Omental fat pad (tissue), 4 donors: ENCODE measurements at places on chromosomes 1 and 21. TPM values are rescaled to one million over a fixed set of nuclear protein-coding genes. Genes with fewer than 3 reads are reported as not detected.

The NEK2 gene
- 0.47 TPM for total RNA-seq

The PLK3 gene
- total RNA-seq = 87.0 TPM

The CLCNKA gene
- total RNA-seq = 0.63 TPM

The FTCD gene
- not detected for total RNA-seq

The GCSAML gene
- total RNA-seq = not detected

The TMCC2 gene
- total RNA-seq = 0.96 TPM

The FGGY gene
- 11.2 TPM for total RNA-seq

The ASAP3 gene
- 37.1 TPM for total RNA-seq

The CD5L gene
- not detected for total RNA-seq

The OR2L5 gene
- total RNA-seq = not detected

The IFI44L gene
- total RNA-seq = 15.5 TPM

The GJA4 gene
- 65.1 TPM for total RNA-seq

The TFAP2E gene
- 0.37 TPM for total RNA-seq

The DIO1 gene
- total RNA-seq = not detected

The OR10J5 gene
- not detected for total RNA-seq

The PINK1 gene
- total RNA-seq = 91.6 TPM

The TMEM125 gene
- not detected for total RNA-seq

The PCP4 gene
- 5.1 TPM for total RNA-seq

The C8A gene
- not detected for total RNA-seq

The VCAM1 gene
- 68.9 TPM for total RNA-seq

The SPATA45 gene
- not detected for total RNA-seq

The WNT4 gene
- 0.28 TPM for total RNA-seq

The RASSF5 gene
- 9.7 TPM for total RNA-seq

The FOXO6 gene
- total RNA-seq = 0.93 TPM

The DIRAS3 gene
- total RNA-seq = 0.56 TPM

The LORICRIN gene
- not detected for total RNA-seq

The MROH9 gene
- total RNA-seq = not detected

The SLAMF9 gene
- total RNA-seq = not detected

The S1PR1 gene
- total RNA-seq = 116 TPM

The NHLH2 gene
- not detected for total RNA-seq

The SPRR5 gene
- not detected for total RNA-seq

The AIM2 gene
- total RNA-seq = 5.2 TPM

The ADORA3 gene
- total RNA-seq = 19.5 TPM

The SMIM1 gene
- total RNA-seq = 4.6 TPM

The NR1I3 gene
- not detected for total RNA-seq

The HLX gene
- 42.5 TPM for total RNA-seq

The OR2T33 gene
- total RNA-seq = not detected

The OR2M3 gene
- not detected for total RNA-seq

The DSCAM gene
- total RNA-seq = not detected

The HSD3B1 gene
- not detected for total RNA-seq

The PPIAL4G gene
- 0.25 TPM for total RNA-seq

The HPCAL4 gene
- not detected for total RNA-seq

The CD55 gene
- 110 TPM for total RNA-seq

The COP1 gene
- total RNA-seq = 45.1 TPM

The FCRLB gene
- total RNA-seq = 0.95 TPM

The NBPF26 gene
- total RNA-seq = 15.9 TPM

The KIAA0040 gene
- 89.6 TPM for total RNA-seq
